ENCODE measurements at places on chromosomes 4 and X.
A peak's percentile ranks its signal among the peaks of the same experiment; 100 is the strongest.

- no peak for DNase-seq
These were observed 300.7 kb upstream of the CXXC4 start for GRCh38 chr4:104795264-104795939.

GRCh38 chr4:119518915-119519410 lies 109.6 kb downstream of the PDE5A start:
- DNase-seq: no peak

- no peak for DNase-seq
These were observed 52.9 kb downstream of the TXK start for GRCh38 chr4:48081196-48081595.

GRCh38 chr4:73070074-73070390 lies 516 bp upstream of the COX18 start:
- peak; percentile 5 for DNase-seq

DNA sequence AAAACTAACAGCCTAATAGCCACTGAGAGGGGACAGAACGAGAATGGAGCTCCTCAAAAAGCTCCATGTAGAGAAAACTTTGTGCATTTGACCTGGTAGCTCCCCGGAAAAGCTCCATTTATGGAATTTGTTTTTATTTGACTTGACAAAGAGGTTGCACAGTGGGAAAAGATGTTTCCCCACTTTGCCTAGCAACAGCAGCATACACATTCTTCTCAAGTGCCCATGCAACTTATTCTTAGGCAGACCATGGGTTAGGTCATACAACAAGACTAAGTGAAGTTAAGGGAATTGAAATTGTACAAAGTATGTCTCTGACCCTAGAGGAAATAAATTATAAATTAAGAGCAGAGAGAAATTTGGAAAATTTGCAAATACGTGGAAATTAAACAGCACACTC lies 949.6 kb upstream of the PRKX start:
- DNase-seq: no peak

GRCh38 chrX:53584891-53585290 lies 101.6 kb downstream of the HUWE1 start:
- no peak for DNase-seq

- no peak for DNase-seq
These were observed 46.1 kb upstream of the CITED1 start for GRCh38 chrX:72351606-72352334.

- no peak for DNase-seq
These were observed 722 bp upstream of the TMEM33 start for GRCh38 chr4:41934514-41934900.

GRCh38 chrX:129823522-129823921 lies 20.2 kb downstream of the ZDHHC9 start:
- DNase-seq: no peak

- no peak for DNase-seq
These were observed 86.2 kb upstream of the FRMPD4 start for GRCh38 chrX:12052109-12052508.

GRCh38 chrX:151402719-151403390 lies 5.8 kb downstream of the VMA21 start:
- no peak for DNase-seq

GRCh38 chr4:18007625-18008024 lies 13.9 kb downstream of the LCORL start:
- DNase-seq: no peak

DNA sequence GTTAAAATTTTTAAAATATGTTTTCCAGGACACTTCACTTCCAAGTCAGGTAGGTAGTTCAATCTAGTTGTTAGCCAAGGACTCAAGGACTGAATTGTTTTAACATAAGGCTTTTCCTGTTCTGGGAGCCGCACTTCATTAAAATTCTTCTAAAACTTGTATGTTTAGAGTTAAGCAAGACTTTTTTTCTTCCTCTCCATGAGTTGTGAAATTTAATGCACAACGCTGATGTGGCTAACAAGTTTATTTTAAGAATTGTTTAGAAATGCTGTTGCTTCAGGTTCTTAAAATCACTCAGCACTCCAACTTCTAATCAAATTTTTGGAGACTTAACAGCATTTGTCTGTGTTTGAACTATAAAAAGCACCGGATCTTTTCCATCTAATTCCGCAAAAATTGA lies 49.7 kb downstream of the XIAP start:
- no peak for DNase-seq

DNA sequence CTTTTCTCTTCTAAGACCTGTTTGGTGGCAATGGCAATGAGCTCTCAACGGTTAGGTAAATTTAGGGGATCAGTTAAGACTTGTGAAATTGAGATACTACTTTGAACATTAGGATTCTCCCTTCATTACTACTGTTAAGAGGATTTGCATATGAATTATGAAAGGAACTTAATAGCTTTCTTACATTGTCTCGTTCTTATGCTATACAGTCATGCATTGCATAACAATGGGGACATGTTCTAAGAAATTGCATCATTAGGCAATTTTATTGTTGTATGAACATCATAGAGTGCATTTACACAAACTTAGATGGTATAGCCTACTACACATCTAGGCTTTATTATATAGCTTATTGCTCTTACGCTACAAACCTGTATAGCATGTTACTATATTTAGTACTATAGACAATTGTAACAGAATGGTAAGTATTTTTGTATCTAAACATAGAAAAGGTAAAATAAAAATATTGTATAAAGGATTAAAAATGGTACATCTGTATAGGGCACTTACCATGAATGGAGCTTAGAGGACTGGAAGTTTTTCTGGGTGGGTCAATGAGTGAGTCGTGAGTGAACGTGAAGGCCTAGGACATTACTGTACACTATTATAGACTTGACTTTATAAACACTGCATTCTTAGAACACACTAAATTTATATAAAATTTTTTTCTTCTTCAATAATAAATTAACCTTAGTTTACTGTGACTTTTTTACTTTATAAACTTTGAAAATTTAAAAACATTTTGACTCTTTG lies 62.5 kb downstream of the PAQR3 start:
- no peak for DNase-seq

DNA sequence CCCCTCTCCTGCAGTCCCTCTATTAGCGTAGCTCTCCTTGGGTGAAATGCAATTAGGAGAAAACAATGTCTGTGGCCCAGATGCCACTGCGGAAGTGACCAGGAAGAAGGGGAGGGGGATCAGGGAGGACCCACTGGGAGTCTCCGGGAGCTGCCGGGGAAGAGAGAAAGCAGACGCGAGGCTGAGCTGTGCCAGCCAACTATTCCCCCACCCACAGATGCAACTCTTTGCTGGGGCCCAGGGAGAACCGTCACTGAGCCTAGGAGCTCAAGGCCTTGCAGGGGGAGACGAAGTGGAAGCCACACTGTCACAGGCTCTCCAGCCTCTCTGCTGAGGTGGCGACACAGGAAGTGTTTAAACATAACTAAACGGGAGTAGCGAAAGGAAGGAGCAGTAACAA lies 149.2 kb downstream of the BCOR start:
- DNase-seq: no peak

DNA sequence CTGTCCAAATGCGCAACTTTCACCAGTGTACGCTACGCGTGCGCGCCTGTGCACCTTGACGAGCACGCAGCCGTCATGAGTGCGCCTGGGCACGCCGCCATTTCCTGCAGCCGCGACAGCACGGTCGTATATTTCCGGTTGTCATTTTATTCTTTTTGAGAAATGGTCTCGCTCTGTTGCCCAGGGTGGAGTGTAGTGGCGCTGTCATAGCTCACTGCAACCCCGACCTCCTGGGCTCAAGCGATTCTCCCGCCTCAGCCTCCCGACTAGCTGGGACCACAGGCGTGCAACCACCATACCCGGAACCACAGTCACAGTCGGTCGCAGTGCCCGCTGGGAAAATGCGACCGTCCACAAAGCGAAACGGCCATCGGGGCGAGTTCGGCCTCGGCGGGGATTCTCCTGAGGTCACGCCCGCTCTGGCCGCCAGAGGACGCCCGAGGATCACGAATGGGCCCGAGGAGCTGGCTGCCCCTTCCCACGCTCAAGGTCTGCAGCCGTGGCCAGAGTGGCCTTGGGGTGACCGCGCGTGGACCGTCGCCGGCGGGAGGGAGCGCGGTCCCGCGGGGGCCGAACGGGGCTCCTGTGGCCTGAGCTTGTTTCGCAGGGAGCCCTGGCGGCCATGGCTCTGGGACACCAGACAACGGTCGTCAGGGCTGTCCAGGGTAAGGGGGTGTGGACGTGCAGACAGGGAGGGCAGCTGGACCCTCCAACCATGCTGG lies 23.7 kb upstream of the PNMA3 start:
- DNase-seq: peak; percentile 35

DNA sequence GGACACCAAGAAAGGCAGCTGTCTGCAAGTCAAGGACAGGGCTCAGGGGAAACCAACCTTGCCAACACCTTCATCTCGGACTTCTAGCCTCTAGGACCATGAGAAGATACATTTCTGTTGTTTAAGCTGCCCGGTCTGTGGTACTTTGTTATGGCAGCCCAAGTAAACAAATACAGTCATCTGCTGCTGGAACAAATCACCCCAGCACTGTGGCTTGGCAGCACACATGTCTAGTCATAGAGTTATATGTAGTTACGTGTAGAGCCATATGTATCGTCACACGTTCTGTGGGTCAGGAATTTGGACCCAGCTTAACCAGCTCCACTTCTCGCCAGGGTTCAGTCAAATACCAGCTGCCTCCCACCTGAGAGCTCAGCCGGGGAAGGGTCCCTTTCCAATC lies 2.5 kb downstream of the HTT-AS start:
- DNase-seq: no peak

DNA sequence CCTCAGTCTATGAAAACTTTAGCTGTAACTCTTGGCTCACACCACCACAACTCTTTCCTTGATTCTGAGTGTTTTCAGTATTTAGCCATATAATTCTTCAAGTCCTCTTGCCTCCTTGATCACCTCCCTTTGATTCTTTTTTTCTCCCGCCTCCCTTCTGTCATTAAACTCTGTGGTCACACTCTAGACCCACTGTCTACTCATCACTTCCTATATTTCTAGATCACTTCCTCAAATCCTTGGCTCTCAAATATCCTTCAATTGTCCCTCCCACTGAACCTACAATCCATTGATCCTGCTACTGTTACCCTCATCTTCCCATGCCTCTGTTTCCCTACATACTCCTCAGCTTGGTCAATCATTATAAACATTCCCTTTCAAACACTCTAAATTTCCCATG lies 12.4 kb upstream of the CXXC4 start:
- DNase-seq: no peak

GRCh38 chr4:101699441-101700124 lies 90.9 kb upstream of the BANK1 start:
- DNase-seq: no peak

Measured in T follicular helper cell (primary cell).